ENCODE measurements at places on chromosomes 16 and 17.

DNA sequence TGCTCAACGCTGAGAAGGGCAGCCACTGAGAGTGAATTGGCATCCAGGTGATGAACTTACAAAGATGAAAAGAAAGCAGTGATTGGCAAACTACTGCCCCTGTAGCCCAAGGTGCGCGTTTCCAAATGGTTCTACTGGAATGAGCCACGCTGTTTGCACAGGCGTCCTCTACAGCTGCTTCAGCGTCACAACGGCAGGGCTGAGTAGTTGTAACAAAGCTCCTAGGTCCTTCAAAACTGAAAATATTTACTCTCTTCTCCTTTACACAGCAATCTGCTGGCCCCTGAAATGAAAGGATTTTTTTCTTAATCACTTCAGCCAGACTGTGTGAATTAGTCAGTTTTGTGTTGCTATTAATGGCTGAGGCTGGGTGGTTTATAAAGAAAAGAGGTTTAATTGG is 107.2 kb upstream of the FOXF1 start:
- no peak for DNase-seq

DNA sequence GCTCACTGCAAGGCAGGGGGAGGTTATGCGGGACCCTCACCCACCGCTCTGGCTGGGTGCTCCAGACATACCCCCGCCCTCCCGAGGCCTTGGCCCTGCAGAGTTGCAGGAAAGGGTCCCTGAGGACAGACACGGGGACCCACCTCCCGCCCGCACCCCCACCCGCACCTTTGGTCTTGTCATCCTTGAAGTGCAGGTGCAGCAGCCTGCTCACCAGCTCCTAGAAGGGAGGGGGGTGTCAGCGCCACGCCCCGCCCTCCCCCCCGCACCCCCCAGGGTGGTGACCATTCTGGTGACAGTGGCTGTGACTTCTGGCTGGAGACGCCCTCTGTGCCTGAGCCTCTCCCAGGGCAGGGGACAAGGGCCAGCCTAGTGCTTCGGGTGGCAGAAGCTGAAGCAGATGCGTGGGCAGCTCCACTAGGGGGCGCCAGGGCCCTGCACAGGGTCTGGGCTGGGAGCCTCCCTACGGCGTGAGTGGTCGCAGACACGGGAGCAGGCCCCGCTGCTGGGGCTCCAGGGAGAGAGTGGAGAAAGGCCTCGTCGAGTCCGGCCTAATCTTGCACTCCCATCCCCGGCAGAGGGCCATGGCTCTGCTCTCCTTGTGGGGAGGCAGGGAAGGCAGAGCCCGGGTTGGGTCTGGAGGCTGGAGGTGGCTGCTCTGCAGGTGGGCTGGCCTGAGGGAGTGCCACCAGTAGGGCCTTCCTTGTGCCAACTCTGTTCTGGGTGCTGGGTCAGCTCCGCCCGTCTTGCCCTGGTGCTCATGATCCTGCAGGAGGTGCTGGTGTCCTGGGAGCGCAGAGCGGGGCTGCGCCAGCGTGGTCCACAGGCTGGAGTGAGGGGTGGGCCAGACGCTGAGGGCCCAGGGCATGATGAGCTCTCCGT is 2.7 kb downstream of the CENPX start:
- no peak for DNase-seq

GRCh38 chr17:40949418-40949817 is 12.0 kb upstream of the KRT23 start:
- DNase-seq: no peak

GRCh38 chr16:16868727-16869126 is 489.8 kb downstream of the NPIPA7 start:
- DNase-seq: no peak

DNA sequence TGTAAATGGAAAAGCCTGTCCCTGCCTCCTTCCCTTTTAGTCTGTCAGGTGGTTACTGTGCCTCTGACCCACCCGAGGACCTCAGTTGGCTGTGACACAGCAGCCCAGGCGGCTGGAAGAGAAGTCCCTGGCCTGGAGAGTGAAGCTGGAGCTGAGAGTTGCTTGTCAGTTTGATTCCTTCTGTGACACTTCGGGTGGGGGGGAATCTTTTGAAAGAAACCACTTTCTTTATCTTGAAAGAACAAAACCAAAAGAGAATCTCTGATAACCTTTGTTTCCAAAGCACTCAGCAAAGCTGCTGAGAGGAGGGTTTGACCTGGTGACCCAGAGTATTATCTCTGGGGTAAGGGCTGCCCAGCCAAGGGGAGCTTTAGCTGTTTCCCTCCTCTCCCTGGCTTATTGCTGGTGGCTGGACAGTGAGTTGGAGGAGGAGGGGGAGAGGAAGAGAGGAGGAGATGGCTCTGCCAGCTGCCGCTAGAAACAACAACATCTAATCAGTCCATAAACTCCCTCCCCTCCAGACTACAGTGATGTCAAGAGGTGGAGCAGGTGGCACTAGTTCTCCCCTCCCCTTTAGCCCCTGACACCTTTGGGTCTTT is 34.0 kb downstream of the YPEL2 start:
- DNase-seq: no peak

DNA sequence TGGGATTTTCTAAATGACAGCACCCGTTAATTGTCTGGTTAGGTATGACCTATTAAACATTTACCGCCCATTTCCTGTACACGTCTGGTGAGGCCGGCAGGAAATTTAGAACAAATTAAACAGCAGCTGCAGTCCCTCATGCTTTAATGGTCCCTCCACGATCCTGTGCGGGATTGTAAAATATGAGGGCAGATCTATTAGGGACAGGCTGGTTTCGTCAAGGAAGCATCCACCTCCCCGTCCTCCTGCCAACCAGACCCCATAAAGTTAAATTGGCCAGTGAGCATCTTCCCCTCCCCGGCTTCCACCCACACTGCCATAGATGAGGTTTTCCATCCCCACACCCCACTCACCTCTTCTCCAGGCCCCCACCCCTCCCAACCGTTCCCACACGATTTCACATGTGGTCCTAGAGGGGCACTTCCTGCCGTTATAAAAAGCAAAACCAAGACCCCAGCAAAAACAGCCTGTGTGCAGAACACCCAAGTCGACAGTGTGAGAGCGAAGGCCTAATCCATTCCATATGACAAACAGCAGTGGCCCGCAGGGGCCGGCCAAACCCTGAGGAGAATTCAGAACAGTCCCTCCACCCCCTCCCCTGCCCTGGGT is 331.9 kb downstream of the FOXL1 start:
- DNase-seq: no peak

- peak; percentile 79 for DNase-seq
Observed at GRCh38 chr17:40451420-40451819, 8.2 kb downstream of the IGFBP4 start.

DNA sequence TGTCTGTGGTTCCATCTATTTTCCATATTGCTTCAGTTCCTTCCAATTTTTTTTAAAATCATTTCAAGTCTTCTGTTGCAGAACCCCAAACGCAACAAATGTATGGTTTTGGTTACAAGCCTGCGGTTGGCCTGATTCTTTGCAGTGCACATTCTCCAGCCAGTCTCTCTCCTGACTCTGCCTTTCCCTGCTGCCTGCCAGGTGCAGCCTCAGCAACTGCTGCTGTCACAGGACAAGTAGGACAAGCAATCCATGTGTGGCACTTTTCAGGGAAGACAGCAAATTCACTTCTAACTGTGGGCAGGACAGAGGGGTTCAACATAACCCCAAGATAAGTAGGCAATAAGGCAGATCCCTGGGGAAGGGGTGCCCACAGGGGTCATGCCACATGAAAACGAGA is 24.2 kb downstream of the EMP2 start:
- DNase-seq: no peak

DNA sequence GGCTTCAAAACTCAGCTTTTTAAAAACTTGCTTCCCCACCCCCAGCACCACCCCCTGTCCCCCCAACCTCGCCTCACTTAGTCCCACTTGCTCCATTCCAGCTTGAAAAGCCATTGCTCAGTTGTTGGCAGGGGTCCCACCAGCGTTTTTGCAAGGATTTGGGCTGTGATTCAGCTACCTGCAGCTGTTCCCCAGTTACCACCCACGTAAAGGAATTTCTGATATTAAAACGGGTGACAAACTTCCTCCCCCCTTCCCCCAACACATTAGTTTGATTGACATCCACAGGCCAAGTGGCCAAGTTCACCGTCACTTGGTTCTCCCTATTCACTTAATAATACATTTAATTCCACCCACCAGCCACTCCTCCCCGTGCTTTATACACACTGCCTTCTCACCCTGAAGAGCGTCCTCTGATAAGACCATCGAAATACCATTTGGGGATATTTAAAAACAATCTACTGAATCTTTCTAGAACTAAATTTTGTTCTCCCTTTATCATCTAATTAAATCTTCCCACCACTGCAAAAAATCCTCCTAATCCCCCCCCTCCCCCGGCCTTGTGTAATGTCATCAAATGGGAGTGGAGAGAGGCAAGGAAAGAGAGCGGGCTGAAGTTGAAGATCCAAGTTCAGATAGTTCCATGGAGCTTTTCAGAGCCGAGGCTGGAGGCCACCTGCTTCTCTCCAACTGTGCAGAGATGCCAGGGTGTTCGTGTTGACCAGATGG is 55.1 kb downstream of the SOX9 start:
- DNase-seq: no peak

DNA sequence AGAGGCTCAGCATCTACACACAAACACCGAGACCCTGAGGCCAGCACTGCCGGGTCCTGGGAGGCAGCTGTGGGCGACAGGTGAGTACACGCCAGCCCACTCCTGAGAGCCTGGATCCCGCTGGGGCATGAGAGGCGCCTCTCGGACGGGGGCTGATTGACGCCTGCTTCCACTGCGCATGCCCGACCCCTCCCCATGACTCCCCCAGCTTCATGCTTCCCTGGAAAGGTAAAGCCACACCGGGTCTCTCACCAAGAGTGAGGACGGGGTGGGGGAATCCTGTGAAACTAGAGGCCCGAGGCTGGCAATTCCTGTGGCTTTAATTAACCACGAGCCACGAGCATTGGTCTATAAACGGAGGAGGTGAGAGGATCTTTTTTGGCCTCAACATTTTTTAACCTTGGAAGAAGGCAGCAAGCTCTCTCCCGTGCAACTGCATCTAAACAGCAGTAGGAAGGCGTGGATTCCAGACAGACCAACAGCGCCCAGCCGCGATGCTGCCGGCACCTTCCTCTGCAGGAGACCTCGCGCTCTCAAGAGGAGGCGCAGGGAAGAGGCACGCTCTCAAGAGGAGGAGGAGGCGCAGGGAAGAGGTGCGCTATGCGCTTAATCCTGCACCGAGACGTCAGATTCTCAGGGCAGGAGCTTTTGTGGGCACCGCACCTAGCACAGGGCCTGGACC is 71.8 kb upstream of the METRNL start:
- no peak for DNase-seq

- no peak for DNase-seq
Observed at GRCh38 chr16:73872856-73873255, 423.8 kb upstream of the PSMD7 start.

GRCh38 chr17:59356543-59357218 is 25.2 kb downstream of the YPEL2 start:
- no peak for DNase-seq

GRCh38 chr16:65280845-65281512 is 159.1 kb upstream of the CDH11 start:
- DNase-seq: no peak

GRCh38 chr16:73015612-73016487 is 32.1 kb downstream of the ZFHX3 start:
- no peak for DNase-seq

- no peak for DNase-seq
Observed at GRCh38 chr16:66845791-66846221, 1.6 kb downstream of the CA7 start.

DNA sequence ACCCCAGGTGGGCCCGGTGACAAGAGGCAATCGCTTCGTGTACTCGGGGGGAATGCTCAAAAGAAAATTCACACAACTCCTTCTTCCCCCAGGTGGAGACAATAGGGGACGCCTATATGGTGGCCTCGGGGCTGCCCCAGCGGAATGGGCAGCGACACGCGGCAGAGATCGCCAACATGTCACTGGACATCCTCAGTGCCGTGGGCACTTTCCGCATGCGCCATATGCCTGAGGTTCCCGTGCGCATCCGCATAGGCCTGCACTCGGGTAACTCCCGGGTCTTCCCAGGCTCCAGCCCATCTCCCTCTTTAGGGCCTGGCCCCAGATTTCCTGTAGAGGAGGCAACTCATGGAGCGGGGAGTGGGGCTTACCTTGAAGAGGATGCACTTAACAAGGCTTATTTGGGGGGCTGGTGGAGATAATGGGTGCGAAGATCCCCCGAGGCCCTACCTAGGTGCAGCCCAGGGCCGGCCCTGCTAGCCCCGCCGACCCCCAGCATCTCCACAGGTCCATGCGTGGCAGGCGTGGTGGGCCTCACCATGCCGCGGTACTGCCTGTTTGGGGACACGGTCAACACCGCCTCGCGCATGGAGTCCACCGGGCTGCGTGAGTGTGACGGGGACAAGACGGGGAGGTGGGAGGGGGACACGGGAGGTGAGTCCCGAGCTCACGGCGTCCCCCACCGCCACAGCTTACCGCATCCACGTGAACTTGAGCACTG is 13.0 kb downstream of the GUCY2D start:
- no peak for DNase-seq

DNA sequence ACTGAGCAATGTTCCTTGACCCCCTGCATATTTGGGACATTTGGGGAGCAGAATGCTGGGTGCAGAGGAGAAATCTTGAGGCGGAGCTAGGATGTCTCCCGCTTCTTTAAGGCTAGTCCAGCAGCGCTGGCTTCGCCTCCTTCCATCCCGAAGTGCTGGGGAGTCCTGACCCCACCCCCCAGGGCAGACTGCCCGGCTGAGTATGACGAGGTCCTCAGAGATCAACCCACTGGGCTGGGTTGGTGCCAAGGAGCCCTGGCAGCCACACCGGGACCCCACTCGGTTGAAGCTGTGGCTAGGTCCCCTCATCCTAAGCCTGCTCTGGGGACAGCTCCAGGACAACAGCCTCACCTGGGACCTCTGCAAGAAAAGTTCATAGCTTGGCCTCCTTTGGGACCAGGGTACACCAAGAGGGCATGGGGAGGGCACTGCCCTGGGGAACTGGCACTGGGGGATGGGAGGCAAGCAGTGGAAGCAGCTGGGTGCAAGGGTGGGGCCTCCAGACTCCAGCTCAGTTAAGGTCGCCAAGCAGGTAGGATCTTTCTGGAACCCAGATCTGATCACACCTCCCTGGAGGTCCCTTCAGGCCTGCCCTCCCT is 11.0 kb downstream of the RHBDF2 start:
- DNase-seq: no peak

GRCh38 chr16:78002915-78003538 is 19.3 kb upstream of the CLEC3A start:
- peak; percentile 13 for DNase-seq

GRCh38 chr17:48184721-48185120 is 77.2 kb downstream of the SNX11 start:
- DNase-seq: no peak

Measured in GM04503 (cell line).